NCI-H345 (cell line): ENCODE measurements at places on chromosomes 3 and 15.

- DNase-seq: no peak
These were observed 462.1 kb upstream of the CDIN1 start for GRCh38 chr15:36117296-36117787.

DNA sequence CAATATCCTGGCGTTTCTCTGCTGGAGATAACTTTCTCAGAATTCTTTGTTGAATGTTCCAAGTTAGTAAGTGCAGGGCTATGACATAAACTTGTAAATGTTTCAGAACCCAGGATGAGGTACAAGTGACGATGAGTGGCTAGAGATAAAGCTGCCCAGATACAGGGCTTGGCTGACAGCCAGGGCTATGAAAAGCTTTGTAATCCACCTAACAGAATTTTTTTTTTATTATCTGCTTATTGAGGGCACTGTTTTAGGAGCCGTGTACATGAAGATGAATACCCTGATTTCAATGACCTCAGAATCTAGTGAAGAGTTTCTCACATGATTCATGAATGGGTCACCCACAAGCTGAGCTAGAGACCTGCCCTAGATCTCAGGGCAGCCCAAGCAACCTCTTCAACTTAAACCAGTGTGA lies 431.4 kb downstream of the DIPK2A start:
- DNase-seq: no peak

- DNase-seq: no peak
These were observed 42.0 kb upstream of the SPTSSB start for GRCh38 chr3:161413127-161413854.

- DNase-seq: no peak
These were observed 6.8 kb upstream of the SLC51B start for GRCh38 chr15:65038428-65038827.

- no peak for DNase-seq
These were observed 103.7 kb downstream of the LRRK1 start for GRCh38 chr15:101022876-101023275.

DNA sequence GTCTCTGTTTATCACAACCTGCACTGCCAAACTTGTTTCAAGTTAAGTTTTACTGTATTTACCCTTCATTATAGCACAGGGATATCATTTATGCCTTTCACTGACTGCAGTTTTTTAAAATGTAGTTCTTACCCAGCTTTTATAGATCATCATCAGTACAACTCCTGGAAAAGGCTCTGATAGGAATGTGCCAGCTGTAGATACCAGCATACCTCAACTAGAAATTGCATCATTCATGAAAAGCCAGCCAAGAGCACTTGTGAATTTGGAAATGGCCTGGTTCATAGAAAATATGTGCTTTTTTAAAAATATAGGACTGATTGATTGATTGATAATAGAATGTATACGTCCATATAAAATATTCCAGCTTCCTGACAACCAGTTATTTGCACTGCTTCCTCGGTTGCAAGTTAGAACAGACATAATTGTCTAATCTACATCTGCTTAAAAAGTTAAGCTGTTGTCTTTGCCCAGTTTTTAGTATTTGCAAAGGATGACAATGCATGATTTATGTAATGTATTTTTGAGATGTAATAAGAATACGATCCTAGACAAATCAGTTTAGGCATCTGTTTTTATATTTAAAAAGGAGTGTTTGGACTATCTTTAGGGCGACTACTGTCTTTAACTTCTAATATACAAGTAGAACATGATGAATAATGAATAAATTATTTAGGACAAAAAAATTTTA lies 58.5 kb downstream of the DCUN1D1 start:
- DNase-seq: no peak
